ENCODE measurements at places on chromosomes 2 and 18. TPM values are rescaled to one million over a fixed set of nuclear protein-coding genes. Genes with fewer than 3 reads are reported as not detected.

Gene KIAA2012
- 1.9 TPM for total RNA-seq

Gene FBXO48
- total RNA-seq = 0.94 TPM

Gene DUSP2
- total RNA-seq = 4.4 TPM

Gene CYBRD1
- total RNA-seq = 5.6 TPM

Gene GAL3ST2
- 1.3 TPM for total RNA-seq

Gene NEB
- 2.5 TPM for total RNA-seq

Gene PSMG2
- total RNA-seq = 79.2 TPM

Gene LIPG
- 25.7 TPM for total RNA-seq

Gene CYP20A1
- total RNA-seq = 22.5 TPM

Gene GKN1
- total RNA-seq = not detected

Measured in parietal lobe (tissue), 2 donors.